COLO829 (cell line): ENCODE measurements at places on chromosomes 6 and 20.

DNA sequence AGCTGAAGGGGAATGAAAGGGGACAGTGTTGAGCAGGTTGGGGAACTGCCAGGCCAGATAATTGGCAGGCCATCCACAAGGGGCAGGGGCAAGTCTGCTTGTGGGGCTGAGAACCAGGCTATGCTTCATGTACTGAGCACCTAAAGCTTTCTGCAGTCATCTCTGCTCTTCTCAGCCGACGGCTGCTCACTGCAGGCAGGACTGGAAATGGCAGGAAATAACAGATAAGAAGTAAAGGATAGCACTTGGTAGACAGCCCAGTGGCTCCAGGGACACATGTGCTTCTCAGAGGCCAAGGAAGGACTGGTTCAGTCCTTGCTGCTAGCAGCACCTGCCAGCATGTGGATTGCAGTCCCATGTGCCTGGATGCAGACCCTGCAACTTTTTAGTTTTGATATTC is 89.8 kb downstream of the CD164 start:
- no peak for DNase-seq

- no peak for DNase-seq
These were observed 9.4 kb upstream of the SLC4A11 start for GRCh38 chr20:3248167-3248992.

DNA sequence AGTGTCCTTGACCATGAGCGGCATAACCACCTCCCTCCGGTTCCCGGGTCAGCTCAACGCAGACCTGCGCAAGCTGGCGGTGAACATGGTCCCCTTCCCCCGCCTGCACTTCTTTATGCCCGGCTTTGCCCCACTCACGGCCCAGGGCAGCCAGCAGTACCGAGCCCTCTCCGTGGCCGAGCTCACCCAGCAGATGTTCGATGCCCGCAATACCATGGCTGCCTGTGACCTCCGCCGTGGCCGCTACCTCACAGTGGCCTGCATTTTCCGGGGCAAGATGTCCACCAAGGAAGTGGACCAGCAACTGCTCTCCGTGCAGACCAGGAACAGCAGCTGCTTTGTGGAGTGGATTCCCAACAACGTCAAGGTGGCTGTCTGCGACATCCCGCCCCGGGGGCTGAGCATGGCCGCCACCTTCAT is 4.9 kb downstream of the TUBB1 start:
- DNase-seq = no peak

DNA sequence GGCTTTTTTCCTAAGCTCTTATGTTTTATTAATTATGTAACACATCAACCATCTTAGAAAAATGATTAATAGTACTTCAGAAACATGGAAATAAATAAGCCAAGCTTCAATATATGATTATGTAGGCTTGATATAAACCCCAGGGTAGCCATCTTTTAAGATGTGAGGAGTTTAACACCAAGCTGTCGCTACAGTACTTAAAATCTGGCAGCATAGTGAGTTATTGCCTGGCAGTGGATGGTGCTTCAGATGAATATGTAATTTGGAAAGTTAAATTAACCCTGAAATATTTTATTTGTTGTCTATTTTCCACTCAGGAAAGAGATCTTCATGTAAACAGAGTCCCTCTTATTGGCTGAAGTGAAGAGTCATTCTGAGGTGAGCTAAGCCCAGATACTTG is 339.0 kb upstream of the ZFP64 start:
- no peak for DNase-seq

GRCh38 chr6:26554697-26555504 is 16.7 kb downstream of the HMGN4 start:
- peak; percentile 45 for DNase-seq

GRCh38 chr20:17897566-17898307 is 70.9 kb downstream of the SNX5 start:
- no peak for DNase-seq

- DNase-seq = no peak
These were observed 167.5 kb downstream of the SOD2 start for GRCh38 chr6:159525445-159526025.

GRCh38 chr6:79632580-79632979 is 1.5 kb downstream of the SH3BGRL2 start:
- no peak for DNase-seq

DNA sequence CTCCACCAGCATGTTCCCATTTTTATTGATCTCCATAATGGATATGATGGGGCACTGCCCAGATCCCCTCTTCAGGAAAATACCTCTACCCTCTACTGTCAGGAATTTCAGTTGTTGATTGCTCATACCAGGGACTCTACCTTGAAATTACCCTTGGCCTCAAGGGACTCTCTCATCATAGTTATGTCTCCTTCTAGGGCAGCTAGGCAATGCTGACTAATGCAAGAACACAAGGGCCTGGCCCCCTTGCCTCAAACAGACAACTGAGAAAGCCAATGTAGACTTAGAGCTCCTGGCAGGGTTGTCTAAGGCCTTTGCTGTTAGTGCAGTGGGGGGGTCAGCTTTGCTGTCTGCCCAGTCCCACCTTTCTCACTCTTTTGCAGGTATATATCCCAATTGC is 493.1 kb downstream of the BTBD3 start:
- DNase-seq = no peak

GRCh38 chr6:34295721-34296120 is 46.9 kb upstream of the SMIM29 start:
- DNase-seq = no peak

DNA sequence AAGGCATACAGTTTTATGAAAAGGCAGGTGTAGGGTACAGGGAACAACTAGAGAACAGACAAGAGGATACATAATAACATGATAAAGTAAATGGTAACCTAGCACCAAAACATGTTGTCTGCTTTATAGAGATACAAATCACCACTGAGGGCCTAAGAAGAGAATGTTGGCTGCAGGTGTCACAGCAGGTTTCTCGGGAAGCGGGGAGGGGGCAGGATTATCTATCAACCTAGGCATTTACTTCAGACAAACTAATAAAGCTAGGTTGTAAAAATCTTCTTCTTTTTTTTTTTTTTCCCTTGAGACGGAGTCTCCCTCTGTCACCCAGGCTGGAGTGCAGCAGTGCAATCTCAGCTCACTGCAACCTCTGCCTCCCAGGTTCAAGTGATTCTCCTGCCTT is 22.7 kb downstream of the PIM1 start:
- DNase-seq = no peak

DNA sequence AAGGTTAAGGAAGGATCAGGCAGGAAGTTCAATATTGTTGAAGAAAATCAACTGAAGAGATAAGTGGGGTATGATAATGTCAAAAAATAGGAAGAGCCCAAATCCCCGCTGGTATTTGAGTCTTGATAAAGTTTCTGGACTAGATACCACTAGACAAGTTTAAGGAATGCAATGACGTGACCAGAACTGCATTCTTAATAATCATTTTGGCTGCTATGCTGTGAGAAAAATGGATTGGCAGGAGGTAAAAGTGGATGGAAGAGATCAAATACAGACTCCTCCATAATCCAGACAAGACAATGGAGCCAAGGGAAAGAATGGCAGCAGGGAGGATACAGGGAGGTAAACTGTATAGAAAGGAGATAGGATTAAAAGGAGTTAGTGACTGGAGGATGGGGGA is 128.2 kb downstream of the COL12A1 start:
- DNase-seq = no peak

DNA sequence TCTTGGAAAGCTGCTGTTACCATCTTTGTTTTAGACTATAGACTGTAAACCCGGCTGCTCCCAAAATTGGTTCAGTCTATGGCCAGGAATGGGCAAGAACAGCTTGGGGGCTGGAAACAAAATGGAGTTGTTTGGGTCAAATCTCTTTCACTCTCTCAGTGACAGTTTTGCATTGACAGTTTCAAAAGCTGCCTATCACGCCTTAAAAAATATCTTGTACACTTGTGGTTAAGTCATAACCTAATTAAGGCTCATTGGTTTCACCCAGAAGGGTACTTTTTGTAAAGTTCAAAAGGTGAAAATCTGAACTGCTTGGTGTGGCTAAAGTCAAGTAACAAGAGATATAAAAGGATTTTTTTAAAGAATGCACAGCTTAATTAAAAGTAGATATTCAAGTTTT is 76.1 kb upstream of the PRL start:
- DNase-seq = no peak

- DNase-seq = no peak
These were observed 37.8 kb downstream of the METTL24 start for GRCh38 chr6:110320307-110320706.

DNA sequence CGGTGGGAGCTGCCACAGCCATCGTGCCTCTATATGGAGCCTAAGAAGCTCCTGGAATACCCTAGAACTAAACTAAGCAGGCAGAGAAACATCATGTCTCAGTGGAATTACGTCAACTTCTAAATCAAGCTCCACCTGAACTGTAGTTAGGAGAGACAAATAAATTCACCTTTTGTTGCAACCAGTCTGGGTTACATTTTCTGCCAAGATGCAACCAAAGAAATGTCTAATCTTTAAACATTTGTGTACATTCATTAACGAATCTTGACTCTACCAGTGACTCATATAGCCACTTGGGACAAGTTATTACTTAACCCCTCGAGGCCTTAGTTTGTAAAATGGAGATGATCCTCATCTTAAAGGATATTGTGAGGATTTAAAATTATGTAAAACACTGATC is 8.9 kb downstream of the PTPRK start:
- peak; percentile 33 for DNase-seq

GRCh38 chr6:90220273-90220672 is 76.4 kb downstream of the BACH2 start:
- DNase-seq = no peak

DNA sequence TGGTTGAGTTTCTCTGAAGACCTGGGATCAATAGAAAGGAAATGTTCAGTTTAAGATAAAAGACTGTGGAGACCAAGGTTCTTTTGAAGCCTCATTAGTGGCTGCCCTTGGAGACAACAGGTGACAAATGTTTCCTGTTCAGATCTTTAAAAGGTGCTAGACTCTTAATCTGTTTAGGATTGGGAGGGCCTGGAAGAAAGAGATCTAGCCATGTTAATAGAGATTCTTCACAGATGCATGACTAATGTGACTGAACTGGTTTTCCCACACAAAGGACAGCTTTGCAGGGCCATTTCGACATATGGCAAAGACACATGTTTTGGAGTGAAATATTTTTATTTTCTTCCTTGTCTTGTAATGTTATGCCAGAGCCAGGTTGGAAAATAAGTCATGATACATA is 82.2 kb downstream of the WDR27 start:
- DNase-seq = no peak

DNA sequence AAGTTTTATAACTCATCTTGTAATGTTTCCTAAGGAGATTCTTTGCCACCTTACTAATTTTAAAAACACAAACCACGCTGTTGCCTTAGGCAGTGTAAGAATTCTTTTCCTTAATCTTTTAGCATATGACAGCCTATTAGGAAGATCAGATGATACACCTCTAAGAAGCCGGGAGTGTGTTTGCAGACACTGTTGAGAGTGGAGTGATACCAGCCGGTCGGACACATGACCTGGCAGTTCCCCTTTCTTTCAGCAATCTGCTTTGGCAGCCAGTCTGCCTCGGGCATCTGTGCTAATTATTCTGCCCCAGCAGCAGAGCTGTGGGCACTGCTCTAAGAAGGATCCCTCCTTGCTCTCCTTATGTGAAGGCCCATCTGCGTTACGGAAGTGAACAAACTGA is 50.9 kb downstream of the PLCB4 start:
- DNase-seq = peak; percentile 81

- DNase-seq = no peak
These were observed 11.5 kb upstream of the DACT2 start for GRCh38 chr6:168331058-168331457.

DNA sequence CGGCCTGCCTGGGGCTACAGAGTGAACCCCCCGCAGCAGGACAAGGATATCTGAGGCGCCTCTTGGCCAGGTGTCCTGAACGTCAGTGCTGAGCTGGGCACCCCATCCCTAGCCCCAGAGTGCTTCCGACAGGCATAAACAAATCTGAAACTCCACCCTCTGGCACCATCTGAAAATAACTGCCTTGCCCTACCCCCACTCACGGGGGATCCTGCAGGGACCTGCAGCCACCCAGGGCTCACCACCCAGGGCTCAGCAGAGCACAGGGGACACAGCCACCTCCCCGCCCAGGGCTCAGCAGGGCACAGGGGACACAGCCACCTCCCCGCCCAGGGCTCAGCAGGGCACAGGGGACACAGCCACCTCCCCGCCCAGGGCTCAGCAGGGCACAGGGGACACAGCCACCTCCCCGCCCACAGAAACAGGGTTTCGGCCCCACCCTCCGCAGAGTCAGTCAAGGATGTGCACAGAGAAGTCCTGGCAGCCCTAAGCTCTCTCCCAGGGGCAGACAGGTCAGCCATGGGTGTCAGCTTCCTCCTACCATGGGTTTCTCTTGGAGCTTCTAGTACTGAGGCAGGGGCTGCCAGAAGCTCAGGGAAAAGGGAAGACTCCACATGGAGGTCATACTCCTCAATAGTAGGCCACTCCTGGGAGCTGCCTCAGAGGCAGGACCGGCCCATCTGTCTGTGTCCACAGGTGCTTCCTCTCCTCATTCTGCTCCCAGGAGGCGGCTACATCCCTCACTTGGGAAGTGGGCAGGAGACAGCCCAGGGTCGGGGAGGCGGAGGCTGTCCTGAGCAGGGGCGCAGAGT is 4.6 kb downstream of the UCKL1 start:
- DNase-seq = no peak

DNA sequence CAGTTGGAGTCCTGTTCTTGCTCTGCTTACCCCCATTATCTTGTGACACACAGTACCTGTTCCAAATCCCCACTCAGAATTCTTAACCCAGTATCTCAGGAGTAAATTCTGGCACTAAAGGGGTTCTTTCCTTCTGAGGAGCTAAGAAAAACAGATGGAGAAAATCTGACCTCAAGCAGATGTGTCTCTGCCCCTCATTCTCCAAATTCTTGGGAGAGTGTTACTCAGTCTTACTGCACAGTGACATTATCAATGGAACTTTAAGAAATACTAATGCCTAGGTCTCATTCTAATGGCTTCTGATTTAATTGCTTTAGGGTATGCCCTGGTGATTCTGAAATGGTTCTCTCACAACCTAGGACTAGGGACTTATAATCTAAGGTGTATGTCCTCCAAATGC is 40.6 kb upstream of the PTPRK start:
- DNase-seq = no peak

GRCh38 chr6:103122766-103123601 is 1729.5 kb downstream of the GRIK2 start:
- peak; percentile 34 for DNase-seq
